NCI-H510A (cell line): ENCODE measurements at places on chromosomes 11 and 22.
A peak's percentile ranks its signal among the peaks of the same experiment; 100 is the strongest.

- no peak for DNase-seq
Observed at GRCh38 chr11:70313945-70314344, 43.5 kb downstream of the PPFIA1 start.

- no peak for DNase-seq
Observed at GRCh38 chr11:96194581-96195374, 148.2 kb downstream of the MAML2 start.

GRCh38 chr11:127074151-127074761 lies 73.7 kb upstream of the KIRREL3 start:
- DNase-seq = peak; percentile 75

DNA sequence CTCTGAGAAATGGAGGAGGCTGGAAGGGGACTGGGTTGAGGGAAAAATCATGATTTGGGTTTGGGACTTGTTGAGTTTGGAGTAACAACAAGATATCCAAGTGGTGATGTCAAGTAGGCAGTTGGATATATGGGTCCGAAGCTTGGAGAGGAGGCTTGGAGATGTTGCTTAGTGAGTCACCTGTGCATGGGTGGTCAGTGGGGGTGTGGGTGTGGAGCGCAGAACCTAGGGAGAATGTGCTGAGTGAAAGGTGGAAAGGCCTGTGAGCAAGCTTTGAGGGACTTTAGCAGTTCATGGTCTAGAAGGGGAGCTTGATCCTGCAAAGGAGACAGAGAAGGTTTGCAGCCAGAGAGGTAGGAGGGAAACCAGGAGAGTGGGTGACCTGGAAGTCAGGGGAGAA lies 38.2 kb downstream of the PRDM11 start:
- DNase-seq = no peak

DNA sequence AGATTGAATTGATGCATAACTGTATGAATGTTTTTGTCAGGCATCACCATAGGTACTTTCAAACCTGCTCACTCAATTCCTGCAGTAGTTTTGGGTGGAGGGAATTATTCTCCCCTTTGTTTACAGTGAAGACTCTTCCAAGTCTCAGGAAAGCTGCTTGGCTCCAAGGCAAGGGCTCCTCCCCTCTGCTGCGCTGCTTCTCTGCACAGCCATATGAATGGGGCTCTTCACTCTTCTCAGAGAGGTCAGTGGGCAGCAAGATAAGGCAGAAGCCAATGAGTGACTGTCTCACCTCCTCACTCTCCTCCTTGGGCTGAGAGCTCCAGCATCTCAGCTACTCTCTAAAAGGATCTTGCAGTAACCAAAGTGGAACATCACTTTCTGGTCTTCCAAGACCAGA lies 165.7 kb upstream of the TTC12 start:
- no peak for DNase-seq

DNA sequence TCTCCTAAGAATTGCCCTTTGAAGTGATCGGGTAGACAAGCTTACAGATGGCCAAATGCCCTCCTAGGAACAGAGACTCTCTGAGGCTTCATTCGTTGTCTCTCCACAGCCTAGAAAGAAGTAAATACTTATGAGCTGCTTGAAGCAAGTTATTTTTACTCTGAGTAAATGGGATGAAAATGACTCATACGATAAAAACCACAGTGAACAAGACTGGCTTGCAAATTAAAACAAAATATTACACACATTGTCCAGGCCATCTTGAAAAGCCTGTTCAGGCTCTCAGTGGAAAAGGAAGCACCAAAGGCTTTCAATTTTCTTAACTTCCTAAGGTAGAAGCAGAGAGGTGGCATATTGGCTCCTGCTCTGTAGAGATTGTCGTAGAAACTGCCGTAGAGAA lies 294.2 kb downstream of the NELL1 start:
- DNase-seq = no peak

GRCh38 chr22:28239941-28240340 lies 320.9 kb upstream of the PITPNB start:
- DNase-seq = no peak

GRCh38 chr11:117490911-117491310 lies 163.3 kb downstream of the CEP164 start:
- DNase-seq = no peak

GRCh38 chr11:120594746-120595145 lies 83.2 kb downstream of the GRIK4 start:
- DNase-seq = no peak

DNA sequence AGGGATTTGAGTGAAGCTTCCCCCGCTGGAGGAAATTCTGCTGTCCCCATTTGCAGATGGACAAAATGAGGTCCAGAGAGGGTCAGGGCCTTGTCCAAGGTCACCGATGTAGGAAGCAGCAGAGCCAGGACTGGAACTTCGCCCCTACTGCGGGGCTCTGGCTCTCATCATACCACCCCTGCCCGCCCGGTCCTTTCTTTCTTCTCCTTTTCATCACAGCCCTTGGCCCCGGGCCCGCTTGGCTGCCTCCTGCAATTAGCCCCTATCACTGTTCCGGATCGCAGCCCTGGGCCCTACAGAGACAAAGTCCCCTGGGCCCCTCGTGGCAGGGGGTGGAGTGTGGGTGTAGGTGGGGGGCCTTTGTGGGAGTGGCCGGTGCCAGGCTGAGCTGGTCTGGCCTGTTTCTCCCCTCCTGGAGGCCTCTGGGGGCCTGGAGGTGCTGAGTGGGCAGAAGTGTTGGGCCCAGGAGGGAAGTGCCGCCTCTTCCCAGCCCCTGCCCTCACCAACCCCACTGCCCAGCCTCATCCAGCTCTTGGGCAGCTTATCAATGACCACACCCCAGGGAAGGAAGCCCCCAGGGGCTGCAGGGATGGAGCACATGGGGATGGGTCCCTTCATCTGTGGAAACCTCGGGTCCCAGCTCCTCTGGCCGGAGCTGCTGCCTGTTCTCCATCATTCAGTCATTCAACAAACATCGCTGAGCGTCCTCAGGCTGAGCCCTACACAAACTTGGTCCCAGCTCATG lies 3.4 kb downstream of the EMID1 start:
- no peak for DNase-seq
